Activated T-helper 2 cell treated with anti-CD3 and anti-CD28 coated beads, Interferon-gamma antibody, Interleukin-2, Interleukin-4, amounts not matched to agents 10 μg/mL and 5 μg/mL and 100 μg/mL, durations not matched to agents 14 hours and 24 hours and 36 hours (primary cell): ENCODE measurements at places on chromosomes 3 and 15. TPM values are rescaled to one million over a fixed set of nuclear protein-coding genes. Genes with fewer than 3 reads are reported as not detected.

SLC6A1 gene
- not detected in 2 replicates for total RNA-seq

PARP6 gene
- 65.4 and 73.1 TPM in 2 replicates for total RNA-seq

DNA sequence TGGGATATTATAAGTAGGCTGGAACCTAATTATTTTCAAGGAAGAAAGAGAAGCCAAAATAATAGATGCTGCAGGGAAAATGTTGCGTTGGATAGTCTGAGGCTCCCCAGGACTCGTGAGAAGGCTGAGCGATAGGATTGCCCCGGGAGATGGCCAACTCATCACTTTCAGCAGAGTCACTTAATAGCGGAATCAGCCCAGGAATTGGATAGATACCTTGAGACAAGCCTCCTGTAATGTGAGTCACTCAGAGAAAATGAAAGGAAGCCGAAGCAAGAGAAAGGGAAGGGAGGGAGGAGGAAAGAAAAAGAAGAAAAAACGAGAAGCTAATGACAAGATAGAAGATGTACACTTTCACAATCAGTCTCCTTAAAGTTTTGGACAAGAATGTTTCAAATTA, 94.3 kb downstream of the SQOR start:
- no peak overlapping the region for H3K4me3 ChIP-seq
- H3K4me1 ChIP-seq = no peaks in the 10 kb centered on the region
- H3K36me3 ChIP-seq = no peaks in the 10 kb centered on the region
- H3K27ac ChIP-seq = no peak overlapping the region
- peaks cover 14% of the 10 kb centered on the region for H3K27me3 ChIP-seq

- no peak for DNase-seq
- no peak overlapping the region for H3K27ac ChIP-seq
- H3K4me3 ChIP-seq = no peak overlapping the region
- H3K27me3 ChIP-seq = peaks cover 6% of the 10 kb centered on the region
- no peaks in the 10 kb centered on the region for H3K36me3 ChIP-seq
Observed at GRCh38 chr3:185270956-185271332, 17.1 kb upstream of the EHHADH start.

CTXN2 gene
- total RNA-seq = 0.05 TPM in 1 of 2 replicates, not detected in the other

CLSTN2 gene
- total RNA-seq = not detected in 2 replicates

SPRED1 gene
- total RNA-seq = 0.14 and 0.46 TPM in 2 replicates

GRCh38 chr3:36714343-36715086, 49.8 kb downstream of the DCLK3 start:
- no peak overlapping the region for H3K4me3 ChIP-seq
- H3K27ac ChIP-seq = no peak overlapping the region
- no peaks in the 10 kb centered on the region for H3K36me3 ChIP-seq

RASGRP1 gene
- total RNA-seq = 108 and 113 TPM in 2 replicates

GRCh38 chr3:113232342-113232741, 21.0 kb downstream of the BOC start:
- H3K36me3 ChIP-seq = no peaks in the 10 kb centered on the region
- H3K27ac ChIP-seq = no peak overlapping the region
- peaks cover 9% of the 10 kb centered on the region for H3K4me1 ChIP-seq
- H3K27me3 ChIP-seq = no peaks in the 10 kb centered on the region
- no peak overlapping the region for H3K4me3 ChIP-seq

DNA sequence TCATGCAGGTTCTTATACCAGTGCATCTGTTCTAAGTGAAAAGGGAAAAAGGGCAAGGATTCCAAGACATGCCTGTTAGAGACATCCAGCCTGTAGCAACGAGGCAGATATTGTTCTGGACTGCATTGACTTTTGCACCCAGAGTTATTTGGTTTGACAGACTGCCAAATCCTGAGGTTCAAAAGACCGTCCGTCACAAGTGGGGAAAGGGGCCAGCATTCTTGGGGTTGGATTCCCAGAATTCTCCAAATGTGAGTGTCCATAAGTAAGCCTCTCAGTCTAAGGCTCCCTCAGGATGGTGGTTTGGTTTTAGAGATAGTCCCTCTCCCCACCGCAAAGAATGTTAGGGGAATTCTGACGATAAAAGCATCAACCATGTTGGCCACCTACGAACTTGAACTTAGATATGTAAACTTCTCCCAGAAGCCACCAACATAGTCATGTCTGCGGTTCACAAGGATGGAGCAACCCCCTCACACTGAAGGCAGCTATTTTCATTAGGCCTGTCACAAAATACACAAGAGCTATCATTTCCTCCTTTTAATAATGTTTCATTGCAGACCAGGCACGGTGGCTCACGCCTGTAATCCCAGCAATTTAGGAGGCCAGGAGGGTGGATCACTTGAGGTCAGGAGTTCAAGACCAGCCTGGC, 13.6 kb upstream of the LACTB start:
- no peaks in the 10 kb centered on the region for H3K36me3 ChIP-seq
- no peak for DNase-seq
- no peak overlapping the region for H3K4me3 ChIP-seq
- H3K4me1 ChIP-seq = no peaks in the 10 kb centered on the region

- H3K27me3 ChIP-seq = no peaks in the 10 kb centered on the region
- H3K4me3 ChIP-seq = no peak overlapping the region
Observed at GRCh38 chr3:135078283-135078682, 283.2 kb downstream of the EPHB1 start.

GRCh38 chr3:31546162-31546561, 13.4 kb downstream of the STT3B start:
- no peak overlapping the region for H3K4me3 ChIP-seq
- peaks cover 66% of the 10 kb centered on the region for H3K4me1 ChIP-seq

DNA sequence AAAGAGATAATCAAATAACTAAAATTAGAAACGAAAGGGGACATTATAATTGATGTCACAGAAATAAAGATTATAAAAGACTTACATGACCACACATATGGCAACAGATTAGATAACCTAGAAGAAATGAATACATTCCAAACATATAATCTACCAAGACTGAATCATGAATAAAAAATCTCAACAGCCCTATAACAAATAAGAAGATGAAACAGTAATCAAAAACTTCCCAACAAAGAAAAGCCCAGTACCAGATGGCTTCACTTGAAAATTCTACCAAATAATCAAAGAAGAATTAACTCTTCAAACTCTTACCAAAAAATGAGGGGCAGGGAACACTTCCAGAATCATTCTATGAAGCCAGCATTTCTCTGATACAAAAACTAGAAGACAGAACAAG, 11.8 kb downstream of the TOP2B start:
- no peak overlapping the region for H3K27ac ChIP-seq
- H3K27me3 ChIP-seq = no peaks in the 10 kb centered on the region
- no peak overlapping the region for H3K4me3 ChIP-seq
- H3K36me3 ChIP-seq = peaks cover 56% of the 10 kb centered on the region
- H3K4me1 ChIP-seq = peaks cover 53% of the 10 kb centered on the region
